Left lobe of liver (tissue), 2 donors: ENCODE measurements at places on chromosomes 1 and 21. TPM values are rescaled to one million over a fixed set of nuclear protein-coding genes. Genes with fewer than 3 reads are reported as not detected.

- no peak for DNase-seq
Measured at GRCh38 chr1:67792103-67792502, 41.2 kb downstream of the GNG12 start.

- no peak for DNase-seq
Measured at GRCh38 chr21:34191876-34192275, 118.5 kb downstream of the MRPS6 start.

DNA sequence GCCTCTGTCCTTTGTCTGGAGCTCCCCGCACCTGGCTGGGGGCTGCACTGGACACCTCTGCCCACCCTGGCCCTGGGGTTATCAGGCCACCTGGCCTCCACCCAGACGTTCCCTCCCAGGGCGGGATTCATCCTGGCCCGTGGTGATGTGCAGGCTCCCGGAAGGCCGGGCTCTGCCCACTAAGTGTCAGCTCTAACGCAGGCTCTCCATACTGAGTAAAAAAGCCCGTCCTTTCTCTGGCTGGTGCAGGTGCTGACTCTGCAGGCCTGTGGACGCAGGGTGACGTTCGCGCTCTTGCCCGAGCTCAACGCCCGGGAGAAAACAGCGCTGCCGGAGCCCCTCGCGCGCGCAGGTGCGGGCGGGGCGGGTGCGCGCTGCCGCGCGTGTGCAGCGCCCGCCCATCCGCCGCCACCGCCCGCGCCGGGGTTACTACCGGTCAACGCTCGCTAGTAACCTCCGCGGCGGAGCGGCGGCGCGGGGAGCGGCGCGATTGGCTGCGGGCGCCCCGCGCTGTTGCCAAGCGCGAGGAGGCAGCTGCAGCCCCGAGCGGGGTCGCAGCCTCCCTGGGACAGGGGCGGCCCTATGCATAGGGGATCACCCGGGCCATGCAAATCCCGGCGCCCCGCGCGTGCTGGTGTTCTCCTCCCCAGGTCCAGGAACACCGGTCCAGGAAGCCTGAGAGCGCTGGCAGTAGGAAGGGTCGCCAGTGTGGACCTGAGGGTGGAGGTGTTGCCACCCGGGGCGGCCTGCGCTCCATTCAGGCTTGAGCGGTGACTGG is 15.7 kb downstream of the ABCG1 start:
- peak; percentile 83 for DNase-seq

GRCh38 chr1:210330279-210330866 is 1.7 kb downstream of the HHAT start:
- peak; percentile 65 for DNase-seq

GRCh38 chr1:74317663-74318062 is 82.5 kb downstream of the TNNI3K start:
- no peak for DNase-seq

DNA sequence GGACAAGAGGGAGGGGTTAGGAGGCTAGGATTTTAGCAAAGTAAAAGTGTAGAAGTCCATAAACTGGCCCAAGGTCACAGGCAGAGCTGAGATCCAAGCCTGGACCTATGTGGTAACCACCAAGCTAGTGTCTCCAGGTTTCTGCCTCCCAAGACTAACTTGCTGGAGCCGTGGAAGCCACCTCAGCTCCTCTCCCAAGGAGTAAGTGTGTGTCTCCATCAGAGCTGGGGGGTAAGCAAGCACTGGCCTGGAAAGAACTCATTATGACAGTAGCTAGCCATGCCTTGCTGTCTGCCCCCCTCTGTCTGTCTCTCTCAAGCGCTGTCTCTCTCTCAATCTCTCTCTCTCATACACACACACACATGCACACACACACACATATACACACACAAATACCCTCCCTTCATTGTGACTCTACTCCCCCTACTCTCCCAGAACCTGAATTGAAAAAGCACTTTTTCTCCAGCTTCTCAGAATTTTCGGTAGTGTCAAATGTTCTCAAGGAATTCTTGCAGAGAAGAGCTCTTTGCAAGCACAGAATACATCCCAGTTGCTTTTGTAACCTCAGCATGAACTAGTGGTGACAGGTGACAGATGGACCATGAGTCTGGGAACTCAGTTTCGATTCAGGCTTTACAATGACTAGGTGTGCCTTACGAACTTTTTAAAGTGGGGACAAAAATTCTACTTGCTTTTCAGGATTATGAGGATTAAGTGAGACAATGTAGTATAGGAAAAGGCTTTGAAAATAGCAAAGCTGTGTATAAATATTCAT is 238.0 kb upstream of the FGGY start:
- no peak for DNase-seq

- DNase-seq, result no peak
Measured at GRCh38 chr1:228438266-228438665, 21.6 kb upstream of the TRIM17 start.

- DNase-seq, result no peak
Measured at GRCh38 chr1:233261695-233262094, 33.8 kb downstream of the PCNX2 start.

GRCh38 chr1:184693011-184693410 is 61.6 kb downstream of the EDEM3 start:
- no peak for DNase-seq

- peak; percentile 69 for DNase-seq
Measured at GRCh38 chr1:6614019-6614928, 743 bp downstream of the PHF13 start.

DNA sequence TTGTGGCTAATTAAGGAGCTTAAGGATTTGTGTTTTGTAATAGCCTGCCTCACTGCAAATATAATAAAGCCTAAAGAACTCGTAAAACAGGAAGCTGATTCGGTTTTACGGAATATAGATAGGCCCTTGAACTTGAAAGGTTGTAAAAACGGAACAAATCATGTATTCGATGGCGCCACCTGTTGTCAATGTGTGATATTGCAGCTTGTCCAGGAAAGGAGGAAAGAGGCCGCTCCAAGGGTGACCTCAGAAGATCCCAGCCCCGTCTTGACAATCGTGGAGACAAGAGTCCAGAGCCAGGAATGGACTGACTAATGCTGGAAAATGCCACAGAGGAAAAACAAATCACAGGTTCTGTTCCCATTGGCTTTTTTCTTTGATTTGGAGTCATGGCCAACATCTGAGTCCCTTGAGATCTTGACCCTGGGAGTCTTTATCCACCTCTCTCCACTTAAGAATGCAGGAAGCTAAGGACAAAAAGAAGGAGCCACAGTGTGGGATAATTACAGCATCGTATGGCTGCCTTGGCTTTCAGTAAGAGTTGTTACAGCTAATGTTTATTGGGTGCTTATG is 7.0 kb upstream of the IGSF21 start:
- DNase-seq, result peak; percentile 55

GRCh38 chr1:58618303-58618702 is 41.3 kb upstream of the TACSTD2 start:
- DNase-seq, result no peak

- DNase-seq, result no peak
Measured at GRCh38 chr1:67659229-67659628, 25.8 kb upstream of the GADD45A start.

- DNase-seq, result no peak
Measured at GRCh38 chr1:159532922-159533321, 2.9 kb downstream of the OR10J5 start.

DNA sequence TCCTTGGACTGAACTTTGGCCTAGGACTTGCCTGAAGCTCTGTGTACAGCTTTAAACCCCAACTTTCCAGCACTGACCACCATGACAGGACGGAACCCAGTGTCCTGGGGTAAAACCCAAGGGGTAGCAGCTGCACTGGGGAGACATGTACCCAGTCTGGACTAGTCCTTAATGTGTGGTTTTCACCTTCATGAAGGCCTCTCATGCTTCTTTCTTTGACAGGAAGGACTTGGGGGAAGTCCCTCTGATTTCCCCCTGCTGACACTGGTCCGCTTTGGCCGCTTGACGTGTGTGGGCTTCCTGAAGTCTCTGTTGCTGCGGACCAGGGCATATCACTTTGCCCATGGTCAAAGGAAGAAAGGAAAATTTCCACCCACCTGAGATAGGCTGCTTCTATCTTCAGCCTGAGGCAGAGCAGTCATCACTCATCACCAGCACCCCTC is 66.3 kb upstream of the PRDX6 start:
- no peak for DNase-seq

DNA sequence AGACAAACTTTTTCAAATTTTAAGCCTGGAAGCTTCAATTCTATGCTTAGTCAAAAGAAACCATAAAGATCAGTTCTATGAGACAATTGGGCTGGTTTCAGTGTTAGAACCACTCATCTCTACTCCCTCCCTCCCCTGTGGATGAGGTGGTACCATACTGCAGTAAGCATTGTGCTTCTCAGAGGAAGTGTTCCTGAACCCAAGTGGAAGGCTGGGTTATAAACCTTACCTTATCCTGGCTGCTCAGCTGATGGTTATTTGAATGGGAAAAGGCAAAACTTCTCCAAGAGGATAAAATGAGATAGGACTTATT is 34.1 kb upstream of the RGL1 start:
- no peak for DNase-seq

DNA sequence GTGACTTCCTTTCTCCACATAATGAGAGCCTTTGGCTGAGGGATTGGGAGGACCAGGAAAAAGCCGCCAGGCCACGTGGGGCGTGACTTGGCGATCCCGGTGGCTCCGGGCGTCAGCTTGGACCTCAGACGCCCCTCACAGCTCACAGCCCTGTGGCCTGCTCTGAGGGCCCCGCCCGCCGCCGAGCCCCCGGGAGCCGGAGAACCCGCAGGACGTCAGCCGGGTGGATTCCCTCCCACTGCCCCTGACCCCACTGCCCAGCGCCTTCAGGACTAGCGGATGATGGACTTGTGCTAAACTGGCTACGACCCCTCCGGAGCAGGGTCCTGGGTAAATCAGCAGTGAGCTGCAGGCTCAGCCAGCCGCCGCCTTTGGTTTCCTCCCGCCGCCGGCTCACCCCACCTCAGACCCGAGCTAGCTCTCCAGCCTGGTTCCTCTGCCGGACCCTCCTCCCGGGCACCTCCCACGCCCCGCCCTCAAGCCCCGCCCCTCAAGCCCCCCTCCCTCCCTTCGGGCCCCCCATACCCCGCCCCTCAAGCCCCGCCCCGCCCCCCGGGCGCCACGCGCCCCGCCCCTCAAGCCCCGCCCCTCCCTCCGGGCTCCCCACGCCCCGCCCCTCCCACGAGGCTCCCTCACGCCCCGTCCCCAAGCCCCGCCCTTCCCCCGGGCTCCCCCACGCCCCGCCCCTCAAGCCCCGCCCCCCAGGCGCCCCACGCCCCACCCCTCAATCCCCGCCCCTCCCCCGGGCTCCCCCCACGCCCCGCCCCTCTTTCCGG is 10.0 kb upstream of the FAAP20 start:
- DNase-seq, result peak; percentile 83

GRCh38 chr1:9376430-9376829 is 83.7 kb downstream of the SPSB1 start:
- no peak for DNase-seq

DNA sequence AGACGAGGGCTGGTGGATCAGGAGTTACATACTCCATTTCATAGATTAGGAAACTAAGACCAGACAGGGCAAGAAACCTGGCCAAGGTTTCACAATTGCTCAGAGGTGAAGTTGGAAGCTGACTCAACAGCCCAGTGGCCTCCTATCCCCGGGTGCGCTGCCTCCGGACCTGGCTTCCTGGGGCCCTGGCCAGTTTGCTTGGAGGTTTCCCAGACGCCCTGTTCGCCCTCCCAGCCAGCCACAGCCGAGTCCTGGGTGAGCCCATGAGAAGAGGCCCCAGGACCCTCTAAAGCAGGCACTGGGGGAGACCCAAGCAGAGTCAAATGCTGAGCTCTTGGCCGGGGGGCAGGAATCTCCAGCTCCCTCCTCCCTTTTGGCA is 180.1 kb downstream of the ZBTB18 start:
- peak; percentile 61 for DNase-seq

GRCh38 chr1:113565621-113566020 is 175.3 kb downstream of the MAGI3 start:
- DNase-seq, result no peak

GRCh38 chr1:224760163-224760562 is 144.0 kb downstream of the CNIH3 start:
- no peak for DNase-seq

DNA sequence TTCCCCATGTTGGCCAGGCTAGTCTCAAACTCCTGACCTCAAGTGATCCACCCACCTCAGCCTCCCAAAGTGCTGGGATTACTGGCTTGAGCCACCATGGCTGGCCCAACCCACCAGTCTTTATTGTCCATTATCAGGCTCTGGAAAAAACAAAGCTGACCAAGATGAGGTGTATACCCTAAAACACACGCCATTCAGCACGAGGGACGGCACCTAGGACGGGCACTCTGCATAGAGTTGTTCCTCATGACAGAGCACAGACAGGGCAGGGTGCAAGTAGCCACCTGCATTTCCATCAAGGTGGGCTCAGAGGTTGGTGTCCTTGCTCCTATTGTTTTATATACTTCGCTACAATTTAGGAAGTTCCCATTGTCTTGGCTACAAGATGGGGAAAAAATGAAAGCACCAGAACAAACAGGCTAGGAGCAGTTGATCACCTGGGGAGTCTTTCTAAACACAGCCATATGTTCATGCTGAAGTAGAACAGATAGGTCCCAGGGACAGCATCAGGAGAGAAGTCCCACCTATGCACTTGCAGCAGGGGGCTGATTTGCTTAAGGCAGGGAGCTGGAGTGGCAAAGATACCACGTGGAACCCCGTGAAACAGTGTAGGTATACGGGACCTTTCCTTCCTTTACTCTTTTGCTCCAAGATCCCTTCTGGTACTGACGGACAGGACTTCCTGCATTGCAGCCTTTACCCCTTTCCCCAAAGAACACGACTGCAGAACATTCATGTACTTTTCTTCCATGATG is 4.5 kb downstream of the KRTCAP2 start:
- DNase-seq, result peak; percentile 40

FCRL4 gene
- total RNA-seq, result not detected

TAS1R1 gene
- 0.05 TPM for total RNA-seq

LCE1C gene
- total RNA-seq, result not detected

RAP1GAP gene
- total RNA-seq, result 10.8 TPM

OR10J1 gene
- not detected for total RNA-seq

ADAMTS5 gene
- 0.48 TPM for total RNA-seq

ACTA1 gene
- not detected for total RNA-seq

TNFRSF18 gene
- not detected for total RNA-seq

RAD54L gene
- total RNA-seq, result 0.33 TPM
